ENCODE measurements at places on chromosomes 4 and X.
A peak's percentile ranks its signal among the peaks of the same experiment; 100 is the strongest.

- no peak for DNase-seq
These were observed 354.1 kb downstream of the TEX13C start for GRCh38 chrX:125673758-125674157.

DNA sequence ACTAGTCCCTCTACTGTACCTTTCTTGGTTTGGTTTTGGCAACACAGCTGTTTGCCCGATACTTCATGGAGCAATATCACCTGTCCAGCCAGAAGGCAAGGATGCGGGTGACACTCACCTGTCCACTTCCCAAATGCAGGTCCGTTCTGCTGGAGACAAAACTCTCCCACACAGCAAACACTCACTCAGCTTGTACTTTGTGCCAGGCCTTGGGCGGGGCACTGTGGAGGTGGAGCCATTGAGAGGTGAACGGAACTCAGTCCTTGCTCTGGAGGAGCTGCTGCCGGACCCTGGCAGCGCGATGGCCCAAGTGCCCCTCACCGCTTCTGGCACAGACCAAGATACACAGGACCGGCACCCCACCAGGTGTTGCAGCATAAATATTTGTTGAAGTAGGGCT lies 15.3 kb upstream of the HMGB3 start:
- DNase-seq, result no peak

GRCh38 chr4:150694438-150694837 lies 112.5 kb downstream of the MAB21L2 start:
- DNase-seq, result no peak

GRCh38 chr4:74367656-74368290 lies 2.8 kb downstream of the EREG start:
- DNase-seq, result no peak

DNA sequence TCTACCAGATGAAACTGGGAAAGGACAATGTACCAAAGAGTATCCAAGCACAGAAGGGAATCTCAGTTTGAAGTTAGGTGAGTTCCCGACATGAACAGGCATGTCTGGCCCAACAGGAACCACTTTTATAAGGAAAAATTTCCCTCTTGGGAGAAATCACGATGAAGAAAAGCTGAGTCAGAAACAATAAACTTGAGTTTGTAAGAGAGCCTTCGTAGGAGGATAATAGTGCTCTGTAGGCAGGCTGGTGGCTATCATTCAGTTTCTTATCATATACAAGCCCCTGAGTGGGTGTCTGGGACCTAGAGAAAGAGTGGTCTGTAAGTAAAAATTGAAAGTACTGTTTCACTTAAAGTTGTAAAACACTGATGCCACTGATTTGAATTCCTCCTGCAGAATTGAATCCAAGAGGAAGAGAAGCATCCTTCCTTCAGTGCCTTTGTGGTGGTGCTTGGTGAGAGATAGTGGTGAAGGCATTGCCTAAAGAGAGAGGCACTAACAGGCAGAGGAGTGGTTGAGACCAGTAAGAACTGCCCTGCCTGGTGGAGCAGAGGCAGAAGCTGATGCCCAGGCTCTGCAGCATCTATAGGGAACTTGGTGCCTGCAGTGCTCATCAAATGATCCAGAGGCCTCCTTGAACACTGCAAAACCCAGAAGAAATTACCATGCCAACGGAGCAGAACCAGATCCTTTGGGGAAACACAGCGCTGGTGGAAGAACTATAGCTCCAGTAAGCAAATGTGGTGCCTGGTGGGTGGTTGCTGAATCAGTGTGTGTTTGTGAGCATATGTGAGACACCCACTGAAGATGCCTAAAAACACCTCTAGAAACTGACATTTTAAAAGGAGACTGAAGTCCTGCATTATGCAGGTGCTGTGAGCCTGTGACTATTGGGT lies 31.7 kb upstream of the METAP1 start:
- DNase-seq, result no peak

DNA sequence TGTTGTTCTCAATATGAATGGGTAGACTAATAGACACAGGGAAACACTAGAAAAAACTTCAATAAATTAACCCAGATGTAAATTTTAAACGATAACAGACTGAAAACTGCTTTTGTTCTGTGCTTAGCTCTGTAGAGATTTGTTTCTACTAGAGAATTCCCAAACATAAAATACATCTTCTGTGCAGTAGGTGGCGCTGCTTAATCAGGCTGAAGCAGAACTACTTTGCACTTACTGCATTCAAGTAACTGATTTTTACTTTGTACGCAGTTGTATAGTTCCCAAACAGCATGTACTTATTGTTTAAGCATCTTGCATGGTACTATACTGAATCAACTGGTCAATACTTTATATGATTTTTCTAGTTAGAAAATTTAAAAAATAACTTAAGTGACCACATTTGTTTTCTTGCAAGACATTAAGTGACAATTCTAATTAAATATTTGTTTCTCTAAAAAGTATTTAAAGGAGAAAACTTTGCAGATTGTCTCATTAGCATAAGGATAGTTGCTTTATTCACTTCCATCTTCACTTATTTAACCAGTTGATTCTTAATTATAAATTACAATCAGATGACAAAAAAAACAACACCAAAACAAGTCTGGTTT lies 490.6 kb downstream of the IL15 start:
- DNase-seq, result peak; percentile 53

DNA sequence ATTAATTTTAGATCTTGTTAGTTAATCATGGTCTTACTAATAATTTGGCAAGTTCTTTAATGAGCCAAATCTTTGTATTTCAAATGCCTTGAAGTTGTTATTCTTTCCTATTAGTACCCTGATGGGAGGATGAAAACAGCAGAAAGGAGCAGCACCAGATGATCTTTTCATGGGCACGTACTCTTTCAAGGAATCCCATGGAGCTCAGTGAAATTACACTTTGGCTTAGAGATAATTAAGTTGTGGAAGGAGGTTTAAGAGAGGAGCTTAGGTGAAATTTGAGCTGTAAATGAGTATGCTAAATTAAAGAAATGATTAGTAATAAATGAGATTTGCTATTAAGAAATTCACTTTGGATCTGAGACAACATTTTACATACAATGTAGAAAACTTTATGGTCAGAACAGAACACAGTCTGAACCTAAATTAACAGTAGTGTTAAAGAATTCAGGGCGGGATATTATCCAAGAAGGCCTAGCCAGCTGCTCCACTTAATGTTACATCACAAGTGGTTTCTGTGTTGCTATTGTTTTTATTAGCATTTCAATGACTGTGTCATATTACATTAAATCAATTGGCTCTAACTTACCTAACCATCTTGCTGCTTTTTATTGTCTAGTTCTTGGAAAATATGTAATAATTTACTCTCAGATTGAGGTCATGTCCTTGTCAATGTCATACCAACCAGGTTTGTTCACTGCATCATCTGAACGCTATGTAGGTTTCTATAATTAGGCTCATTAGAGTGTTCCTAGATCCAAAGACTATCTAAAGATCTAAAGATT lies 3.9 kb downstream of the MTHFD2L start:
- no peak for DNase-seq

DNA sequence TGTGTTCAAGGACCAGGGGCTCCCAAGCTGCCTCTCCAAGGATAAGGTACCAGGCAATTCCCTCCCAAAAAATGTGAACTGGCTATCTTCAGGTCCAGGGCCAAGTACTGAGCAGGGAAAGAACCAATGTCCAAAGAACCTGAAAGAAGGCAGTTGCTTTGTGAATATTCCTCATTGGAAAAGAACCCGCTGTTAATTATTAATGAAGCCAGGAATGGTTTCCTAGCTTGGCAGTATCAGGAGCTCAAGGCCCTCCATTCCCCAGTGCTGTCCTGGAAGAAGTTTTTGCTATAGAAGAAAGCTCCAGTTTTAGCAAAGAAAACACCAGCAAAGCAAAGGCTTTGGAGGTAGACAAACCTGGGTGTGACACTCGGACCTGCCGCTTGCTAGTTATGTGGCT lies 130.0 kb upstream of the MBNL3 start:
- no peak for DNase-seq

GRCh38 chrX:104728456-104728855 lies 162.5 kb downstream of the IL1RAPL2 start:
- DNase-seq, result no peak

DNA sequence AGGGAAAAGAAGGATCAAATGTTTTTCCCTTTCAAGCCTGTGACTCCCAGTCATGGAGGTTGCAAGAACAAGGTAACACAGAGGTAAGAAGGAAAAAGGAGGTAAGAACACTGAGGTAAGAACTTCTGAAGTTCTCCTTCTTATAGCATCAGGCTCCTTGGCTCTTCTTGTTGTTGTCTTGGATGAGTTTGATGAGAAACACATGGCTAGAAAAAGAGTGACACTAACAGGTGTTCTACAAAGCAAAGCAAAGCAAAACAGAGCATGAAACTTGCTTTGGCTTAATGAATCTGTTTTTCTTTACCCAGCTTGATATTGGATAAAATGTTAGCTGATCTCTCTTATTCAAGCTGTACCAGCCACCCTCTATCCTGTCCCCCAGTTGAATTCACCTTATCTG lies 231.2 kb upstream of the F9 start:
- DNase-seq, result no peak

DNA sequence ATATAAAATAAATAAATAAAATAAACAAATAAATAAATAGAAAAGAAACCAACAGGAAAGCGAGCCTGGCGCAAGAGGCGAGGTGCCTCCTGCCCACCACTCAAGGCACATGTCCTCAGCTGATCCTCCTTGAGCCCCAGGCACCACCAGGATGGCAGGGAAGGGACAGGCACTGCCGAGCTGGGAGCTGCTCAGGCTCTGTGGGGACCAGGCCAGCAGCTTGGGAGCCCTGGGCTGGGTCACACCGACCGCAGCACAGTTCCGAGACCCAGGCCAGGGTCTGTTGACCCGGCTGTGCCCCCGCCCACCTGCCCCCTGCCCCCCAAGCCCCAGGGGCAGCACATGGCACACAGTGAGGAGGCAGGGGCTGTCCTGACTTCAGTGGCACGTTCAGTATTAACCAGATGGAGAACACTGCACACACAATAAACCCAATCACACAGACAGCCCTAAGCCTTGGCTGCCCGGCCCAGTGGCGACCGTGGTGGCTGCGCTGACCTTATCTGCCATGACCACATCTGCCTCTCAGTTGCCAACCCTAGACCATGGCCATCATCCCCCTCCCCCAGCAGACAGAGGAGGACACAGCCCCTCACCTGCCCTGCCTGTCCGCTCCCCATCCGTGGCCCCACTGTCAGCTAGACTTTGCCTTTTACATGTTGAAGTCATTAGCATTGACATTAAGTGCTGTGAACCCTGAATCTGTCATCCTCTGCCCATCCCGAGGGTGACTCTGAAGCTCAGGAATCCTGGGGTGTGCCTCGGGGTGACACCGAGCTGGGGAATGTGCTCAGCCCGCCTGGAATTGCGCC lies 2.9 kb upstream of the TREX2 start:
- DNase-seq, result no peak

DNA sequence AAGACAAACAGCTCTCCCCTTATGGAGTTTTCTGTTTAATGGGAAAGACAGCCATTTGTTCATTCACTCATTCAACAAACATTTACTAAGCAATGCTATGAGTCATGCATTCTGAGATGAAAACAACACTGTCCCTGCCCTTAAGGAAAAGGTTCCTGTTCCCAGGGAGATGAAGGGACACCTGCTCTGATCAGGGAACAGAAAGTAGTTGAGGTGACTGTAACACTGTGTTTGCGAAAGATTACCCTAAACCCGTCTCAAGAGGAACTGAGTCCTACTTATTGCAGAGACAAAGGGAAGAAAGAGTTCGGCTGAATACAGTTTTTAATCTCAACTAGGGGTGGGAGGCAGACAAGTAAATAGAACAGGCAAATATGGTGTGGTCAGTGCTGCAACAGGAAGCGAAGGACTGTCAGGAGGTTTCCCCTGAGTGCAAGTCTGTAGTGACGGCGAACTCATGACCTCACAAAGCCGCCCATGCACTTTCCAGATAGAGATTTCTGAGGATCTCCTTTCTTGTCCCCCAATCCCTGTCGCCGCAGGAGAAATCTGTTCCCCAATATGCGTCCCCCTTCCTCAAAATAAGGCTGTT lies 712 bp downstream of the STX18 start:
- DNase-seq, result peak; percentile 50

DNA sequence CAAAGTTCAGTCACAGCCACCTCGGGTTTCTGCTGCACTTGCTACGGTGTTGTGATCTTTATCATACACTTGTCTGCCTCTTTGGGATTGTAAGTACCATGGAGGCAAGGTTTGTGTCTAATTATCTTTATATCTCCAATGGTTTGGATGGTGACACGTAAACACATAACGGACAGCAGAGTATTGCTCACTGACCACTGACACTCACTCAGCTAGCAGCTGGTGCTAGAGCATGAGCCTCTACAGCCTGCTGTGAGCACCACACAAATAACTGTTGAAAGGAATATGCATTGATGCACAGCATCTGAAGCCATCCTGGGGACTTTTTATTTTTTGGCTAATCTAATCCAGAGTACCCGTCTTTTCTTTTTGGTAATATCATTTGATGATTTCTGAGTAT lies 156.0 kb downstream of the DCLK2 start:
- DNase-seq, result no peak

GRCh38 chrX:57933321-57933720 lies 23.1 kb upstream of the ZXDA start:
- no peak for DNase-seq

DNA sequence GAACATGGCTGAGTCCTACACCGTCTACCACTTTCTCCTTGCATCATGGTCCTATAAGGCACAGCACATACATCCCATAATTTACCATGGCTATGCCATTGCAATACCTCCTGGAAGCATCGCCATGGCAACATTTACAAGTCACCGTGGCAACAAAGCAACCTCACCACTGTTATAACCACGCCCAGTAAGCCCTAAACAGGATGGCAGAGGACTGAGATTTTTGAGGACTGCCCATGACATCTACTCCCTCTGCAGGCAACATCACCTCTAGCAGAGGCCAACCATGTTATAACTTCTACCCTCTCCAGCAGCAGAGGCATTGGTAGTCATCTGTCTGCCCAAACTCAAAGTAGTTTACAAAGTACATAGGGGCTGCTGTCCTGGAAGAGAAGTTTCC lies 29.7 kb downstream of the BCOR start:
- no peak for DNase-seq

GRCh38 chr4:152806501-152807125 lies 26.9 kb downstream of the ARFIP1 start:
- no peak for DNase-seq

GRCh38 chr4:158316264-158316663 lies 106.0 kb downstream of the TMEM144 start:
- no peak for DNase-seq

DNA sequence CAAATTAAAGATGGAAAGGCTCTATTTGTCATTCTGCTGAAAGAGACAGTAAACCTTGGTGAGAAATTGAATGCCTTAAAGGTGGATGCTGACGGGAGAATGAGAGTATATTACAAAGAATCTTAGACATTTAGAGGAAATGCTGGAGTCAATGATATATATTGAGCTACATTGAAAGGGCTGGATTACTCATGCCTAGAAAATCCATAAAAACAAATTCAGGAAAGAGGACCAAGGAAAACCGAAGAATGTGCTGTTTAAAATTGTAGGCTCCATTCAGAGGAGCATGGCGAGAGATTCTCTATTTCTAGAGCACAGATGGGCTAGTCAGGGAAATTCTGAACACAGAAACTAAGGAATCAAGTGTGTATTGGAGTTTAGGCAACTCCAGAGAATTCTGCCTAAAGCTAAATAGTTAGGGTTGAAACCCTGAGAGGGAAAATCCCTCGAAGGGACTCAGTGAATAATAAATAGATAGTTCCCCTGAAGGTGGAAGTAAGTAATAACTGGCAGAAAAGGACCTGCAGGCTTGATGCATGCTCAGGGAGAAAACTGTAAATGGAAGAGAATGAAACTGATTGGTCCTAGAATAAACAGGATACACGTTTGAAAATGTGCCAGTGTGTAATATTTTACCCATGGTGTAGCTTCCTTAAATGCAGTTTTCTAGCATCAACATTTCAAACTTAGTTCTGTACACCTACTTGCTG lies 1532.4 kb upstream of the TENM3 start:
- DNase-seq, result no peak

- no peak for DNase-seq
These were observed 791.9 kb downstream of the FAT4 start for GRCh38 chr4:126106658-126107057.

All from AG08395 (cell line).